ENCODE measurements at places on chromosomes 2 and 18.

GRCh38 chr18:8380926-8381325 lies 228.3 kb upstream of the RAB12 start:
- no peak for DNase-seq

DNA sequence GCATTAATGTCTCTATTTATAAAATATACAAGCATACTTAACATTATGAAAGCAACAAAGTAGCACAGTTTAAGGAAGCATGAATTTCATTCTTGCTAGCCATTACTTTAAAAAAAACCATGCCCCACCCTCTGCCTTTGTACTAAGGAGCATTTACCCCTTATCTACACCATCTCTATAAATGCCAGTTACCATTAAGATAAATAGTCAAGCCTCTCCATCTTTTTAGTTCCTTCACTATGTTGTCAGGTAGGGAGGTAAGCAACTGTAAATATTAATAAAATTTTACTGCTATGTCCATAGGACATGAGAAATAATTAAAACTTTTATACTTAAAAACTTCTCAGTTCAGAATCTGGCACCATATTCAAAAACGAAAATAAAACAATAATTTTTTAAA lies 42.1 kb downstream of the ROCK1 start:
- no peak for DNase-seq

- no peak for DNase-seq
These were observed 107.1 kb upstream of the ST3GAL5 start for GRCh38 chr2:85995648-85996529.

- no peak for DNase-seq
These were observed 200.4 kb downstream of the TMEM247 start for GRCh38 chr2:46679761-46680160.

Data from activated gamma-delta T cell treated with Interleukin-2 at 50 U/mL for 16 hours (primary cell).